ENCODE measurements at places on chromosomes 7 and 10.

DNA sequence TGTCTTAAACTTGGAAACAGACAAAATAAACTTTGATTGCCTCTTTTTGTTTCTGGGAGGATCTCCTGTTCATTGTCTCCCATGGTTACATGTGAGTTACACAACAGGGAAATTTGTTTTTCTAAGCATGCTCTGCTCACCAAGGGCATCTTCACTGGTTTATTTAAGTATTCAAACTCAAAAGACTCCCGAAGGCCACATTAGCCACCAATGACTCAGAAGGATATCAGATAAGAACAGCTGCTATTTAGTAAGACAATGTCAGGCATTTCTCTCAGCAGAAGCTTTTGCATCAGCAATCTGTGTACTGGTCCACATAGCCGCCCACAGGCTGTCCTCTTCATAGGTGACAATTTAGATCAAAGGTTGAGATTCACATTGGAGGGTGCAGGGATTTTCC, 19.3 kb downstream of the OR6B1 start:
- DNase-seq: no peak

GRCh38 chr7:146781352-146782116, 664.9 kb downstream of the CNTNAP2 start:
- no peak for DNase-seq

GRCh38 chr7:55120501-55121198, 101.8 kb downstream of the EGFR start:
- no peak for DNase-seq

DNA sequence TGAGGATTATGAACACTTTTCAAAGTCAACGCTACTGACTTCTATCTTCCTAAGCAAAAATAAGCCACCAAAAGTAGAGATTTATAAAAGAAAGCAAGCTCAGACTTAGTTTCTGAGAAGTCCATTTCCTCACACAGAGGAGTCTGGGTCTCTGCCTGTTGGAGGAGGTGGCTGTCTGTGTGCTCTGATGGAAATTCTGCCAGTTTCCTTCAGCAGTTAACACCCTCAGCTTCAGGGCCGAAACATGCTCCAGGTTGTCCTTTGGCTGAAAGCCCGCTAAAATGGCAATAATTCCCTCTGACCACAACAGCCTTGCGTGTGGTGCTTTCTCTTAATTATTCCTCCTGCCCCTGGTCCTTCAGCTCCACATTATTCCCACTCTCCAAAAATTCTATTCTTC, 127.8 kb upstream of the LAMB4 start:
- no peak for DNase-seq

- no peak for DNase-seq
Observed at GRCh38 chr7:16758631-16759611, 5.4 kb downstream of the TSPAN13 start.

DNA sequence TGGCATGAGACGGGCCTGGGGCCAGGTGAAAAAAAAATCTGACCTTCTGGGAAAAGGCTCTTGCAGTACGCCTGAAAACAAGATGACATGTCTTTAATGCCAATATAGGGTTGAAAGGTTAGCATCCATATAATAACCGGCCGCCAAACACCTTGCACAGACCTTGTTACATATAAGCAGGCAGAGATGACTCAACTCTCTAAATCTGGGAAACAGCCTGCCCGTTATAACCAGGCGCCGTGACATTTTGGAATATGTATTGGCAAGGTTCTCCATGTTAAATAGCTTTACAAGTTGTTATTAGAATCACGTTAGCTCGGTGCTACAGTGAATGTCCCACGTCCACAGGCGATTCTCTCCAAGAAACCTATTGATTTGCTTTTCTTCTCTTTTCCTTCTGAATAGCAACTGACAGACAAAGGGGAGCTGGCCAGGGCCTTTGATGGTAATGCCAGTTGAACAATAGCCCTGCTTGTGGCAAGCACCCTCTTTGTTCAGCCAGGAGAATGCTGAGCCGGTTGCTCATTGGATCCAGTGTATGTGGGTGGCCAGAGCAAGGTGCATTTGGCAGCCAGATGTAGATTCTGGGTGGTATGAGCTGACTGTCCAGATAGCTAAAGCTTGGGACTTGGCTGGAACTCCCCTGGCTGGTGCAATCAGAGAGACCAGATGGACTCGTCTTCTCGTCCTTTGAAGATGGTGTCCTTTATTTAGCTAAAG, 80.1 kb upstream of the AUTS2 start:
- no peak for DNase-seq

DNA sequence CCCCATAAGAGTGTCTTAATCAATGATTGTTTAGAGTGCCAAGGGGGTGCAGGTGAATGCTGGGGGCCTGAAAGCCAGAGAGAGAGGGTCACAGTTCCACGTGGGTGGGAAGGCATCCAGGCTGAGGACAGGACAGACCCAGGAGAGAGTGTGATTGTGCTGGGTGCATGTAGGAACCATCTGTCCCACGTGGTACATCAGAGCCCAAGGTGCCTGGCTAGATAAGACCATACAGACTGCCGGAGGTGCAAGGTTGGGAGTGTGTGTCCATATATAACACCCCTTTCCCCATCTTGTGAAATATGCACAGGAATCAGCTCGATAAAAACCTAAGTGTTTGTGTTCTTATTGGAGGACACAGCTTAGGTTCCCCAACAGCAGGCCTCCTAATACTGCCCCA, 85.5 kb downstream of the WIPF3 start:
- DNase-seq: no peak

DNA sequence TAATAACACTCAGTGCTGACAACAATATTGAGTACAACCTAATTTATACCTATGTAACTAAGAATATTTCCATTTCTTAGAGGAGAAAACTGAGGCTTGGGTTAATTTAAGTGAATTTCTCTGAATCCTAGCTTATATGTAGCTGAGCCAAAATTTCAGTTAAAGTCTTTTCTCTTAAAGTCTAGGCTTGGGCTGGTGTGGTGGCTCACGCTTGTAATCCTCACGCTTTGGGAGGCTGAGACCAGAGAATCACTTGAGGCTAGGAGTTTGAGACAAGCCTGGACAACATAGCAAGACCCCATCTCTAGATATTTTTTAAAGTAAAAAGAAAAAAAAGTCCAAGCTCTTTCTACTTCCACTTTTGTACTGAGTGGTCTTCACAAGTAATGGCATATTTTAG, 92.1 kb downstream of the CUL1 start:
- DNase-seq: no peak

GRCh38 chr10:118522791-118523498, 72.5 kb downstream of the PRLHR start:
- DNase-seq: no peak

DNA sequence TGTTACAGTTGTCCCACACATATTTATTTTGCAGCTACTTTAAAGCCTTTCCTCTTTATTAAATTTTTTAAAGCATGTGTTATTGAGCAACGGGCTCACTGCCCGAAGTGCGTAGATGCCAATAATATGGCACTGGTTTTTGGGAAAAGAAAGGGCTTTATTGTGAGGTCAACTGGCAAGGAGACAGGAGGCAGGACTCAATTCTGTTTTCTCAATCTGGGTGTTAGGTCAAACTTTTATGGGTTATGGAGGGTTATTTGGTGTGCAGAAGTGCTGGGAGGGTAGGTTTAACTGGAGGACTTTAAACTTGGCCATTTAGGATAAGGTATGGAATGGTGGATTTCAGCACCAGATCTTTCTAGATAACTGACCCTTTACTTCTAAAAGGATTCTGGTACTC, 183.6 kb downstream of the LRRC4 start:
- no peak for DNase-seq

- no peak for DNase-seq
Observed at GRCh38 chr10:3748484-3748883, 36.5 kb downstream of the KLF6 start.

- DNase-seq: peak; percentile 73
Observed at GRCh38 chr7:118615-119391, 73.6 kb upstream of the FAM20C start.

- DNase-seq: no peak
Observed at GRCh38 chr7:16991551-16991950, 109.8 kb upstream of the AGR3 start.

DNA sequence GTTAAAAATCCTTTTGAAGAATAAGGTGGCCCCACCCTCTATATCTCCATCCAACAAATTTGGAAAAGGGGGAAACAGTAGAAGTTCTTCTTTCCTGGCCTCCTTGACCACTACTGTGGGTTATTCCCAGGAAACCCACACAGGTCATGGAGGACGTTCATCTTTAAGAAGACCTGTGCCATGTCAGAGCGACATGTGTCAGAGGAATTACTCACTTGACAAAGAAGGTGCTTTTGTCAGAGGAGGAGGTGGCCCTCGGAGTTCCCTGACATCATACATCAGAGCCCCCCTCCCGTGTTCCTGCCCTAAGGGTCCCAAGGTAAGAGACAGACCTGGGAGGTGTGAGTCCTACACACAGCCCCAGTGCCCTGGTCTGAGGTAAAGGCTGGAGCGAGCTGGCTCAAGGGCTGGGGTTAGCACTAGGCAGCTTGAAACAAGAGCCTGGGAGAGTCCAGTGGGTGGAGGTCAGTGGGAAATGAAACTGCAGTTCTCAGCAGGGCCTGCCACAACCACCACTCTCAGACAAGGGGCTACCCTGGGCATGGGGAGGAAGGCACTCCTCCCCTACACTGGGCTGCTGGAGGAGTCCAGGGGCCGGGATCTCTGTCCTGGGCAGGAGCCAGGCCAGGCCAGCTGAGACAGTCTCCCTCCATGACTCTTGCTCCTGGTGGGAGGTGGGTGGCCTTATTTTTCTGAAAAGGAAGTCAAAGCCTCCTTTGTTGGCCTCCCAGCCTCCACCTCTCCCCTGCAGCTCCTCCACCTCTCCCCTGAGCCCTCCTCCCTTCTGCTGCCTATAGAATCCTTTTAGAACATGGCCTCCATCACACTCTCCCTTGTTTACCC, 21.8 kb upstream of the ZMIZ1 start:
- DNase-seq: peak; percentile 89

GRCh38 chr7:94615666-94616065, 40.3 kb downstream of the SGCE start:
- no peak for DNase-seq

GRCh38 chr7:140534743-140535142, 55.4 kb upstream of the MKRN1 start:
- DNase-seq: no peak

DNA sequence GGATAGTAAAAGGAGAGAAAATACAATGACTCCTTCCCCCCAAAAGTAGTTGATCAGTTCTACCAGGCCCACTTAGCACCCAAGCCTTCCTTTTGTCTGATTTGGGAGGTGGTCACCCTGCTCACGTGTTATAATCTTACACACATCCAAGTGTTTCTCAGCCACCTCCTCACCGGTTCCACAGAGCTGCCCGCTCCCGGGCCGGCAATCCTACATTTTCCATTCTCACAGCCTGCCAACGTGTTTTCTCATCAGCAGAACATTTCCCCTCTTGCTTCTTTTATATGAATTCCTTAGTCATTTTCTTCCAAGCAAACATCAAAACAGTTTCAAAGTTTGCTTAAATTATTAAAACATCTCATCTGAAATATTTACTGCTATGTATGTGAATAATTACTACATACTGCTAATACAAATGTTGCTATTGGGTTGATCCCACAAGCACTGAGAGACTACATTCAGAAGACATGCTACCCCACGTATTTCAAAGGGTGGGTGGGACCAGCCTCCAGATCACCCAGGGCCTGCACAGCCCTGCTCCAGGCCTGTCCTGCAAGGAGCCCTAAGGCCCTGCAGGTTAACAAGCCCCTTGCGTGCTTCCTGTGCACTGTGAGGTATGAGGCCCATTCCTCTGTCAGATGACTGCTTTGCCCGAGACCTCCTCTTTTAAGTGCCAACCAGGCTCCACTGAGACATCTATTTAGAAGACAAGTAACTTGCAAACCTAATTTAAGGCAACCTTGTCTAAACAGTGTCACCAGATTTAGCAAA, 75.3 kb downstream of the GRB10 start:
- no peak for DNase-seq

- peak; percentile 86 for DNase-seq
Observed at GRCh38 chr7:44338600-44338999, 13.2 kb upstream of the CAMK2B start.

- DNase-seq: peak; percentile 92
Observed at GRCh38 chr10:50325449-50326171, 74.3 kb upstream of the ASAH2 start.

DNA sequence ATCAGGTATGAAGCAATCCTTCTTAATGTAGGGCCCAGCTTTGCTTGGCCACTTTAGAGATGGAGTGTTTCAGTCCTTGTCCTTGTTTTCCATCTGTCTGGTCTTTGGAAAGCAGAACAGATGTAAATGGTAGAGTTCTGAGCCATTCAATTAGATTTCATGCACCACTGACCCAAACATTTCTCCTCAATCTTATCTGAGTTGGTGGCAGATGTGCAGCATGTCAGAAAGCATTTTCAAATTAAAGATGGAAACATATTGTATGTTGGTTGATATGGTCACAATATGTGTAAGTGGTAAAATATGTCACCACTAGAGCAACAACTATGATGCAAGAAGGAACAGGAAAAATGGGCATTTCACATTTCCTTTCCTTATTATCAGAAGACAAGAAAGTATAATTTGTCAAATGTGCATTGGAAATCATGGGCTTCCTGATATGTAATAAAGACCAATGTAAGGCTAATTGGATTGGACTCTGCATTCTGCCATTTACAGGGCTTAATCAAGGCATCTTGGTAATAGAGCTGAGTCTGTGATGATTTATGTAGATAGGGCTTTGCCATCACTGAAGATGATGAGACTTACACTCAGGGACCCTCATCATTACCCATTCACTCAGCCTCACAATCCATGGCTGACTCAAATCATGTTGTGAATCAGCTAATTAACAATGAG, 750.7 kb downstream of the NRG3 start:
- DNase-seq: no peak

- no peak for DNase-seq
Observed at GRCh38 chr7:116802144-116802745, 60.1 kb upstream of the CAPZA2 start.

GRCh38 chr7:16670731-16671344, 24.9 kb downstream of the BZW2 start:
- no peak for DNase-seq

DNA sequence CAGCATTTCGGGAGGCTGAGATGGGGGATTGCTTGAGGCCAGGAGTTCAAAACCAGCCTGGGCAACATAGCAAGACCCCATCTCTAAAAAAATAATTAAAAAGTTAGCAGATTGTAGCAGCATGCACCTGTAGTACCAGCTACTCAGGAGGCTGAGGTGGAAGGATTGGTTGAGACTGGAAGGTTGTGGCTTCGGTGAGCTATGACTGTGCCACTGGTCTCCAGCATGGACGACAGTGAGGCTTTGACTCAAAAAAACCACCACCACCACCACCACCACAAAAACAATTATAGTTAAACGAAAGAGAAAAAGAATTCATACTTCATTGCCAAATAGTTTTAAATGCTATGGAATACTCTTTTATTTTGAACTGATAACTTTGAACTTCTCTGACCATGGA, 63.4 kb downstream of the VTI1A start:
- no peak for DNase-seq

DNA sequence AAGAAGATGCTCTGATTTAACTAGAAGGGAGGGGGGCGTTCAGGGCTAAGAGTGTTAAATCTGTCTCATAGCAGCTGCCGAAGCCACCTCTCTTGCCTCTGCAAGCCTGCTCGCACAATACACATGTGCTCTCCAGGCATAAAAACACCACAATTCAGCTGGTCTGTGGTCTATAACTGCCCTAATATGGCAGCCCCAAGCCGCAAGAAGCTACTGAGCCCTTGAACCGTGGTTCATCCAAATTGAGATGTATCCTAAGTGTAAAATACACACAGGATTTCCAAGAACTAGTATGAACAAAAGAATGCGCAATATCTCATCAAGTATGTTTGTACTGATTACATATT, 70.8 kb upstream of the FGFR2 start:
- no peak for DNase-seq

- no peak for DNase-seq
Observed at GRCh38 chr10:132583456-132583855, 45.9 kb downstream of the INPP5A start.
